Muscle of leg (tissue), 16 donors: ENCODE measurements at places on chromosomes 12 and 14. TPM values are rescaled to one million over a fixed set of nuclear protein-coding genes. Genes with fewer than 3 reads are reported as not detected.

- H3K27ac ChIP-seq = no peak overlapping the region
- H3K4me3 ChIP-seq = no peak overlapping the region
- no peaks in the 10 kb centered on the region for H3K4me1 ChIP-seq
- H3K27me3 ChIP-seq = no peaks in the 10 kb centered on the region
- H3K36me3 ChIP-seq = no peaks in the 10 kb centered on the region
These were observed 641.7 kb upstream of the TMEM132C start for GRCh38 chr12:127625176-127625771.

DNA sequence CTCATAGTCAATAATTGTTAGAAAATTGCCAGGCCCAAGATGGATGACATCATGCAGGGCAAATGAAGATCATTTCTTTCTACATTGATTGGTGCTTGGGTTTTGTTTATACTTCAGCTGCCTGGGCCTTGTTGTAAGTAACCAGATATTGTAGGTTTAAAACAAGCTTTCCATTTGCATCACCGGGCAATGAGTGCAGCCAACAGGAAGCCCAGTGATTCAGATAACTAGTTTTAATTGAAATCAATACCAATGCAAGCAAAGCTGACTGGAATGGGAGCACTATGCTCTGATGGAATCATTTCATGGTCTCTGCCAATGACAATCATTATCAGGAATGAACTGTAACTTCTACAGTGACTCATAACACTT, 279.3 kb downstream of the DUSP6 start:
- no peaks in the 10 kb centered on the region for H3K36me3 ChIP-seq
- peaks cover 5% of the 10 kb centered on the region for H3K4me1 ChIP-seq
- no peak overlapping the region for H3K27ac ChIP-seq
- no peak overlapping the region for H3K4me3 ChIP-seq

Gene FOXG1
- total RNA-seq = under 0.01 TPM

Gene DEPDC4
- 1.6 TPM for total RNA-seq

DNA sequence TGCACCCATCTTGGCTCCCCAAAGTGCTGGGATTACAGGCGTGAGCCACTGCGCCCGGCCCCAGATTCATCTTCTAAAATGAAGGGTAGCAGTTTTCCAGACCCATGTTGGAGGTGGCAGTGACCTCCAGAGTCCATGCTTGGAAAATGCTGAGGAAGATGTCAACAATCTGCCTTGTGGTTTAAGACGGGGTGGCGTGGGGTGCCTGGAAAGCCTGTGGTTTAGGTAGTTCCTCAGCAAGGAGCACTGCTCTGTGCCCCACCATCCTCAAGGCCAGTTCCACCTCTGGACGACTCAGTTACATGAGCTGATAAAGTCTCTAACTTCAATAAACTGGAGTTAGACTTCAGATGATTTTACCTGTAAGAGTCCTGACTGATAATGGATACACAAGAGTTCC, 48.6 kb downstream of the DRAM1 start:
- no peaks in the 10 kb centered on the region for H3K36me3 ChIP-seq
- no peak overlapping the region for H3K27ac ChIP-seq
- DNase-seq = no peak
- H3K27me3 ChIP-seq = no peaks in the 10 kb centered on the region
- H3K4me1 ChIP-seq = no peaks in the 10 kb centered on the region
